ENCODE measurements at places on chromosomes 2 and 18.

DNA sequence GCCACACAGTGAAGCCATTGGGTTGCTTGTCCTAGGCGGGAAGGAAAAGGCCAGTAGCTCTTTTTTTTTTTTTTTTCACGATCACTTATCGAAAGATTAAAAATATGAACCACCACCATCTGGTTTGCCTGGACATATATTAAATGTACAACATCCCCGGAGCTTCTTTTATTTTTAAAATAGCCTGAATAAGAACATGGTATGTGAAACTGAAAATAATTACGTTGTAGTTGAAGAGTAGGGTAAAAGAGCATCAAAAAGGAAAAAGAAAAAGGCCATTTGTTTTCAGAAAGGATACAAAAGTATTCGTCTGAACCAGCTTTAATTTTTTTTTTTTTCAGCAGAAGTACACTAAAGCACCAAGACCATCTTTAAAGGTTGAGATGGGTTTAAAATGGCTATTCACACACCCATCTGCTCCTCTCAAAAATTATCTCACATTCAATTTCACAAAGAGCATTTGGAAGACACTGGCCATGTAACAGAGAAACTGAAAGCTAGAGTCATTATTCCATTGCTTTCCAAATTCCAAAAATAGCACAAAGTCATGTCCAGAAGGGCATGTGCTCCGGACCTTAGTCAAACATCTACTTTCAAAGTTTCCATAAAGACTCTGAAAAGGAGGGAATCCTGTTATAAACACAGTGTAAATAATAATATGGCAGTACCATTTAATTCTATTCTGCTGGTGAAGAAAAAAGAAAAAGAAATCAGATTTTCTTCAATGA lies 82.9 kb downstream of the SCN3A start:
- DNase-seq: no peak

DNA sequence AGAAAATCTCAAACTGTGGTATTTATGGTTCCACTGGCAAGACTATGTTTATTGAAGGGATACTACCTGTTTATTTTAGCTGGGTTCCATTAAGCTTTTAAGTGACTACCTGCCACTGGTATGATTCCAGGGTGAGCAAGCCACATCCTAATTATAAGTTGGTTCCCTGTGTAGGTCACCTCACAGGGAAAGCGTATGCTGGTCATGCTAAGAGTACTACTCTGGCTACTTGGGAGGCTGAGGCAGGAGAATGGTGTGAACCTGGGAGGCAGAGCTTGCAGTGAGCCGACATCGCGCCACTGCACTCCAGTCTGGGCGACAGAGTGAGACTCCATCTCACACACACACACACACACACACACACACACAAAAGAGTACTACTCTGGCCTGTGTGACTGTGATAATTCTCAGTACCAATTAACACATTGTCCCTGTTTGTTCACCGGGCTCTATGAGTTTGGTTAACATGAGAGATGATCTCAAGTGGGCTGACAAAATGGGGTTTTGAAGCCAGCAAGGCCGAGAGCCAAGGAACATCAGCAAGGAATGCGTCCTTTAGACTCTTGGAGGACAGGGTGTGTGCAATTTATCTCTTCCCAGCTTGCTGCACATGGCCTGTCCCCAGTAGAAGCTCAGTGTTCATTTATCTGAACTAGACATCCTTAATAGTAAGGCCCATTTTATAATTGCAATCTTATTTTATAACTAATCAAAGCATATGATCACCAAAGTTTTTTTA lies 15.2 kb upstream of the ITSN2 start:
- DNase-seq: no peak

DNA sequence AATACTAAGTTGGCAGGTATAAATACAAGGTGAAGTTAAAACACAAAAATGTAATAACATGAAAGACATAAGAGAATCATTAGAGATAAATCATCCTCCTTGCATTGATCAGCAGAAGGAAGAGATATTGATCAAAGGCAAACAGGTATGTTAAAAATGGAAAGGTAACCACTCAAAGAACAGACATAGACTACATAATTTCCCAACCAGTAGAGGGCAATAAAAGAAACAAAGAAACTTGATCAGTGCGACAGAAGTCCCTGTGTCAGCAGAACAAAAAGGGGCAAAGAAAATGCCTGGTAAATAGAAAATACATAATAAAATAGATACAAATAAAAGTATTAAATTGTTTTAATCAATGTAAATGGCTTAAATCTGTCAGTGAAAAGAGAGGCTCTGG lies 53.6 kb downstream of the FAM228A start:
- DNase-seq: no peak

DNA sequence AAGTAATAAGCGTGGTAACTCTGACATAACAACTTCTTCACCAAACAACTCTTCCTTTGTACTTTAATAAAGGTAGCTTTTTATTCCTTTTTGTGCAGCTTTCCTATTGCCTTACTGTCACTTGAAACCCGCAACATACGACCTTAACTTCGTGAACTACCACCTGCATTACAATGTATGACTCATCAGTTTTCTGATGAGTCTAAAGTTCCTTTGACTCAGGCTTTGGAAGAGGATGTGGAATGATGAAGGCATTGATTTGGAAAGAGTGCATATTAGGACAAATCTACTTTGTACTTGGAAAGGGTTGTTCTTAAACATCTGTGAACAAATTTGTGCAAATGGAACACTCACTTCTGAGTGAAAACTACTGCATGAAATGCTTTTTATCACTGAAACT lies 1012.1 kb downstream of the TMEM182 start:
- no peak for DNase-seq

DNA sequence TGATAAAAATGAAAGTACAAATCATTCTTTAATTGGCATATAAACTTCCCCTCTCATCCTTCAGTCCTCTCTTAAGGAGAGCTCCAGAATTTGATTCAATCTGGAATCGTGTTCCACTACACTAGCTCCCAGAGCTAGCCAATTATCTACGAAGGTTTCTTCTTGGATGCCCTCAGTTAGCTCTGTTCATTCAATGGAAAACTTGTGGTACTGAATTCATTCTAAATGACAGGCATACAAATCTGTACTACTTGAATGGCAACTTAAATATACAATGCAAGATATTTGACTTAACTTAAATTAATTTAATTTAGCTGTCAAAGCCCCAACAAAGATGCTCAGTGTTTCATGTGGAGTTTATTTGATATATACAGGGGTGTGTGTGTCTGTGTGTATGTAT lies 1474.2 kb upstream of the CELF4 start:
- DNase-seq: no peak

DNA sequence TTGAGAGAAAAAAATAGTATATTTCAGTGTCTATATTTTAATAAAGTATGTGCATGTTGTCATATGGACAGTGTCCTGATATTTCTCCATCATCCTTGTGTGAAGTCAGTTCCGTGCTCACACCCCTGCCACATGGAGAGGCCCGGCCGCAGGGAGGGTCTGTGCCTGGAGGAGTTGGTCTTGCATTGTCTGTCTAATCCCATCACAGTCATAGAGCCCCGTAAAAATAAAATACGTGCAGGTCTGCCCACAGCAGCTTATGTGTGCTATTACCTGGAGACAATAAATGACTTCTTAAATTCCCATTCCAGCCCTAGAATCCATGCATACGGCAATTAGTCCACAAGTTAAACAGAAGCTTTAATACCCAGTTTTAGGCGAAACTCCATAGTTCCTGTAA lies 20.1 kb downstream of the MAPRE2 start:
- DNase-seq: no peak

DNA sequence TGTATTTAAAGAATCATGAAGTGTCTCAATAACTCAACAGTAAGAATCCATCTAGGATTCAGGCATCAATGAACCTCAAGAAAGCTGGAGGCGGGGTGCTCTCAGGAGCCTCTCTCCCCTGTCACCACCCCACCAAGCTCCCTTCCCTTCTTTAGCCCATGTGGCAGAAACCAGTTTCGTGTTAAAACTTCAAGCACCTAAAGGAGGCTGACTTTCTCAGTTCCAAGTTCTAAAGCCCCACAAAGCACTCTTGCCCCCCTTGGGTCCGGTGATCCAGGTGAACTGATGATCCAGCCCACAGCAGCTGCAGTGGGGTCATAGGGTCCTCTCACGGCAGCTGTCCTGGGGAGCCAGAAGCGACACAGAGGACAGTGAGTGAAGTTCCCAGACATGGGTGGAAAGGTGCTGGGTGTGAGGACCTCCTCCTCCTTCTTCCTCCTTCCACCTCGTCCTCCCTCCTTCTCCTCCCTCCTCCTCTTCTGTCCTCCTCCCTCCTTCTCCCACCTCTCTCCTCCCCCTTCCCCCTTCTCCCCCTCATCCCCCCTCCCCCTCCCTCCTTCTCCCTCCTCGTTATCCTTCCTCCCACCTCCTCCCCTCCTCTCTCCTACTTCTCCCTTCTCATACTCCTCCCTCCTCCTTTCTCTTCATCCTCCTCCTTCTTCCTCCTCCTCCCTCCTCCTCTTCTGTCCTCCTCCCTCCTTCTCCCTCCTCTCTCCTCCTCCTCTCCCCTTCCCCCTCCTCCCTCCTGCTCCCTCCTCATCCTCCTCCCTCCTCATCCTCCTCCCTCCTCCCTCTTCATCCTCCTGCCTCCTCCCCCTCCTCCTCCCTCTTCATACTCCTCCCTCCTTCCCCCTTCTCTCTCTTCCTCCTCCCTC lies 192.4 kb upstream of the AGAP1 start:
- DNase-seq: no peak

DNA sequence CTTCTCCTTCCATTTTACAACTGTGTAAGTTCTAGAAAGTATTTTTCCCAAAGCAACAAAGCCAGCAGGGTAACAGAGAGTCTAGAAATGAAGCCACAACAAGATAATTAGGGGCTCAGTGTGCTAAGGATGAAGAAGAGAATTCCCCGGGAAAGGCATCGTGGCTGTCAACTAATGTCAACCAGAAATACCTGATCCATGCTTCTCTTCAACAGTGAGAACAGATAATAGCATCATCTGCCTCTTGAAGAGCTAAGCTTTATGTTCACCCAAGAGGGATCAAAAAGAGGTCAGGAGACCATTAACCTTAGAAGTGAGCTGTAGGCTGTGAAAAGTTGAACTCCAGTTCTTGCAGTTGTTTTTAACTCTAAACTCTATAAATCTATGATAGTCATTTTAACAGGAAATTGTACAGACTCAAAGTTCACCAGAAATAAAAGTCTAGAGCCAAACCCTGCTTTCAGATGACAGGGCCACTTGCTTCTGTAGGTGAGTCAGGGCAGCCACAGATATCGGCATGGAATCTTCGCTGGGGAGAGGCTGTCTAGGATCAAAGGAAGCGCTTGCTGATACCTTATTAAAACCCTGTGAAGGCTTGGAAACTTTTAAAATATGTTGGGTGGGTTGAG lies 540.7 kb upstream of the ID2 start:
- no peak for DNase-seq

DNA sequence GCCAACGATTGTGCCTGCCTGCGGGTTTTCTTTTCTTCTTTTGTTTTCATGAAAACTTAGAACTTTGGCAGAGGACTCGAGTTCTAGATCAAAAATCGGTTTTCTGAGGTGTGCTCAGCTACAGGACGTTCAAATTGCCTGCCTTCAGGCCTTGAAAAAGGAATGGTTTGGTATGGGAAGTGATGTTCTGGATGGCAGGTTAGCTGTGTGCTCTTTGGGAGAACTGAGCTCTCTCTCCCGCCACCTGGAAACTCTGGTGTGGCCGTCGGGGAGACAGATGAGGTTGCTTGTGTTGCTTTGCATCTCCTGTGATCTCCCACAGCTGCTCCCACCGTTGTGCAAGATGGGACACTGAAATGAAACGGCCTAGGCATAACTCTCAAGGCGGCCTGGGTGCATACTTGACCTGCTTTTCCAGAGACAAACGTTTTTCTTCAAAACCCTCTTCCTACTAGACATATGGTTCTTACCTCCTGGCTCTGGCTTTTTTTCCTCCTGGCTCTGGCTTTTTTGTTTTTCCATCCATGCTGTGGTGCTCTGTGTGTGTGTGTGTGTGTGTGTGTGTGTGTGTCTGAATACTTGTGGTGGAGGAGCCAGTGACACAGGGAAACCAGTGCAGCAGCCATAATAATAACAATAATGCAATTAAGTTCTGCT lies 2.0 kb downstream of the FMNL2 start:
- DNase-seq: no peak

DNA sequence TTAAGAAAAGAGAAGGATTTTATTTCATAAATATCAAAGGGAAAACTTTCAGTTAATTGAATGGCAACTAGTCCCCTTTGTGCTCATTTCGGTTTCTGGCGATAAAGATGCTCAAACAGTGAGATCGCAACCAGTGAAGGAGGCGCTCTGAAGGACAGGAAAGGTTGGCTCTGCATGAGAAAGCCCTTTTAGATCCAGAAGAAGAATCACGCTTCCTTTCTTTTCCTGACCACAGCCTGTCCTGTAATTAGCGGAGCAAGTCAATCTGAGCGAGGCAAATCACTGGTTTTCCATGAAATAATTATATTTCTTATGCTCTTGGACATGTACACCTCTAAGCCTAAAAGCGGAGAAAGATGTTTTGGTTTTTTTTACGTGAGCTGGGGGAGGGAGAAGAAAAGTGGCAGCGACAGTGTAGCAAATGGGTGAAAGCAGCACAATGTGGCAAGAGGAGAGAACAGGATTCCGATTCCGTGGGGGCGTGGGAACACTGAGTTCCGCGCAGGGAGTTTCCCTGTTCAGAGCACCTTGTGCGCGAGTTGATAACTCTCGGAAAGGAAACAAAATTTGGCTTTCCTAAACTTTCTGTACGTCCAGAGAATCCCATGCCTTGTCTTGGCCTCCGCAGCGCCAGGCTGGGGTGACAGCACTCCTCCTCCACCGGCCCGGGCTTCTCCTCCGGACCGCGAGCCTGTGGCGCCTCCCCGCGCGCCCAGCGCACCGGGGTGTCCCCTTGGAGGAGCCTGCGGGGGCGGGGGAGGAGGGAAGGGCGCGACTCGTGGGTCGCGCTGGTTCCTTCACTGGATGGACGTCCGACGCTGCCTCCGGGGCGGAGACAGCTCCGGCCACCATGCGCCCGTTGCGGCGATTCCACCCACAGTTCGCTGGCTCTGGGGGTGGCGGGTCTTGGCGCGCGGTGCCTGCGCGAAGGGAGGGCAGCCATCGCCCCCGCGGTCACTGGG lies 620 bp upstream of the SLC9A2 start:
- DNase-seq: peak; percentile 20

- DNase-seq: no peak
Observed at GRCh38 chr18:65477455-65477854, 273.4 kb upstream of the CDH7 start.

DNA sequence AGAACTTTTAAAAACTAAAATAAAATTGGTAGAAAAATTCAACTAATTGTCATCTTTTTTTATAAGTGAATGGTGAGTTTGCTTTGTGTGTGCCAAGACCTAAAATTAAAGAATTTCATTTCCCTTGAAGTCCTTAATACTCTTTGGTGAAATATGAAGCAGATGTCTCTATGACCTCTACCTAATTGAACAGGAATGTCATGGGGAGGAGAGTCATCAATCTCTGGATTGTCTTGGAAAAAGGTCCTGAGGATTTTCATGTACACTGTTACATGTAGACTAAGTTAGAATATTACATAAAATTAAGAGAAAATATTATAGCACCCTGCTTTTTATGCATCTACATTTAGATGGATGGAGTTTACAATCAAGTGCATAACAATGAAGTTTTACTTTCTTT lies 177.9 kb upstream of the LRP1B start:
- no peak for DNase-seq

- DNase-seq: no peak
Observed at GRCh38 chr2:138355244-138355643, 146.3 kb upstream of the SPOPL start.

- no peak for DNase-seq
Observed at GRCh38 chr2:140502951-140503630, 1627.7 kb downstream of the LRP1B start.
